ENCODE measurements at places on chromosomes 2 and 18.

- no peak for DNase-seq
Measured at GRCh38 chr2:69571189-69571588, 72.3 kb downstream of the AAK1 start.

GRCh38 chr2:231257763-231258162 lies 59.3 kb downstream of the ARMC9 start:
- DNase-seq = no peak

DNA sequence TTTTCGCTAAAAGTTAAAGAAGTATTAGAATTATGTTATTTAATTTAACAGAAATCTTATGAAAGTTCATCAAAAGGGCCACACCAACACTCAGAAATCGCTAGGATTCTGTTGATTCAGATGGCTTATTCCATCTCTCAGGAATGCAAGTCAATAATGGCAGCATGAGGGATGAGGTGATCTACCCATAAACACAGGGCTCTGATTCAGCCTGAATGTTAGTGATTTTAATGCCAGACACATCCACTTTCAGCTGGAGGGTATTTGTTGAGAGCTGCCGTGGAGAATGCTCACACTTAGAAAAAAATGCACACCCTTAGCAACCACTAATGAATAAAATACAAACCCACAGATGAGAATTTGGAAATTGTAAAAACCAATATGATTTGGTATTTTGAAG lies 173.3 kb upstream of the ERBB4 start:
- DNase-seq = no peak

GRCh38 chr2:221517696-221518151 lies 54.4 kb downstream of the EPHA4 start:
- DNase-seq = no peak

DNA sequence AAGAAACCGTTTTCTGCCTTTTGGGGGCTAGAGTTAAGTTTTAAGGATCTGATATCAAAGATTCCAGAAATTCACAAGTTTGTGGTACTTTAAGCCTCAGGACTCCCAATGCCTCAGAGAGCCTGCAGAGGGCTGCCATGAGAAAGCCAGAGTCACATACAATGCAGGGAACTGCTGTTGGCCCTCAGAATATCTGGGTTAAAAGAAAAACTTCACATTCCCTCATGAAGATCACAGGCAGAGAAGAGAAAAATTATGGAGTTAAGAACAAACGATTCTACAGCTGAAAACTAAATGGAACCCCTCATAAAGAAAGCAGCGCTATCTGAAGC lies 39.5 kb downstream of the HDAC4 start:
- no peak for DNase-seq

Data from iPS DF 19.7 (cell line).